ENCODE measurements at places on chromosomes 5 and 9. TPM values are rescaled to one million over a fixed set of nuclear protein-coding genes. Genes with fewer than 3 reads are reported as not detected.

Gene TXNDC8
- total RNA-seq: not detected

Gene IL7R
- 69.7 TPM for total RNA-seq

Gene OTP
- total RNA-seq: not detected

- DNase-seq: no peak
- no peaks in the 10 kb centered on the region for H3K4me1 ChIP-seq
- no peaks in the 10 kb centered on the region for H3K36me3 ChIP-seq
- no peak overlapping the region for H3K4me3 ChIP-seq
- H3K27me3 ChIP-seq: no peaks in the 10 kb centered on the region
These were observed 93.0 kb upstream of the NIPAL4 start for GRCh38 chr5:157366741-157367674.

- no peaks in the 10 kb centered on the region for H3K36me3 ChIP-seq
- no peak overlapping the region for H3K4me3 ChIP-seq
- no peaks in the 10 kb centered on the region for H3K27me3 ChIP-seq
These were observed 186.3 kb downstream of the ZNF462 start for GRCh38 chr9:107049046-107049802.

- H3K27me3 ChIP-seq: no peaks in the 10 kb centered on the region
- H3K27ac ChIP-seq: no peak overlapping the region
- no peaks in the 10 kb centered on the region for H3K4me1 ChIP-seq
- DNase-seq: no peak
- no peak overlapping the region for H3K4me3 ChIP-seq
- H3K36me3 ChIP-seq: no peaks in the 10 kb centered on the region
These were observed 78.4 kb downstream of the PLPP1 start for GRCh38 chr5:55456216-55456895.

DNA sequence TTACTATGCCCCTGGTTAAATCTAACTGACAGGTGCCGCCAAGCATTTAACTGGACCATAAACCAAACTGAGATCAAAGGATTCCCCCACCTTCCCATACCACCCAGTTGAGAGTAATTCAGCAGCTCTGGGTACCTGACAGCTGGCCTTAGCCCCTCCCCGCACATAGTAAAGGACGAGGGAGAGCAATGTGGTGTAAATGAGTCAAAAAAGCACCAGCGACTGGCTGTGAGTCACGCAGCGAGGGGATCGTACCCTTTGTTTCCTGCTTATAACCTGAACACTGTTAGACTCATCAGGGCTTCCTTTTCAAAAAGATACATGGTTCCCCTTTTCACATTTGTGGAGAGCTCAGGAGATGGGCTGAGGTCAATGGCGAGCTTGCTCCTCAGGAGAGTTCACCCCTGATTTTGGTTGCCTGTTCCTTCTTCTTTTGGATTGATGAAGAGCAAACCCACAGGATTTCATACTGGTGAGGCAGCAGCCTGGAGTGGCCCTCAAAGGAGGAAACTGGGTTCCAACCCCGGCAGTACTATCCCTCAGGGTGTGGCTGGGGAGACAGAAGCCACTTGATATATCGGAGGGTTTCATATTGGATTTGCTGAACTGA lies 71.5 kb downstream of the ANKRD33B start:
- H3K36me3 ChIP-seq: no peaks in the 10 kb centered on the region
- no peak overlapping the region for H3K27ac ChIP-seq
- peaks cover 20% of the 10 kb centered on the region for H3K4me1 ChIP-seq
- no peak for DNase-seq

DNA sequence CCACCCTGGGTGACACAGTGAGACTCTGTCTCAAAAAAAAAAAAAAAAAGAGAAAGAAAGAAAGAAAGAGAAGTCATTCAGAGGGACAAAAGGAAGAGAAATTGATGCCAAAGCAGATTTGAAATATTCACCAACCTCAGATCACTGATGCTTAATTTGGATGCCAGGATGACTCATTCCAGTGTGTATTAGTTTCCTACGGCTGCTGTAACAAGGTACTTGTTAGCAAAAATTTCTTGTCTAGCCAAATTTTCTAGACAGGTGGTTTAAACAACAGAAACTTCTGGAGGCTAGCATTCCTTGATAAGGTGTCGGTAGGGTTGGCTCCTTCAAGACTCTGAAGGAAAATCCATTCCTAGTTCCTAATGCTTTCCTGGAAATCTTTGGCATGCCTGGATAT lies 42.1 kb downstream of the POU4F3 start:
- H3K36me3 ChIP-seq: no peaks in the 10 kb centered on the region
- H3K27ac ChIP-seq: no peak overlapping the region
- no peak for DNase-seq
- H3K27me3 ChIP-seq: no peaks in the 10 kb centered on the region
- H3K4me1 ChIP-seq: no peaks in the 10 kb centered on the region

GRCh38 chr5:77563475-77563874 lies 71.4 kb upstream of the WDR41 start:
- no peak overlapping the region for H3K4me3 ChIP-seq
- no peaks in the 10 kb centered on the region for H3K36me3 ChIP-seq
- DNase-seq: no peak
- H3K27ac ChIP-seq: no peak overlapping the region
- no peaks in the 10 kb centered on the region for H3K27me3 ChIP-seq
- no peaks in the 10 kb centered on the region for H3K4me1 ChIP-seq

GRCh38 chr5:34703767-34704713 lies 47.9 kb downstream of the RAI14 start:
- no peak overlapping the region for H3K4me3 ChIP-seq
- no peaks in the 10 kb centered on the region for H3K36me3 ChIP-seq
- peaks cover 55% of the 10 kb centered on the region for H3K4me1 ChIP-seq
- H3K27ac ChIP-seq: peak overlapping the region; percentile 36

DNA sequence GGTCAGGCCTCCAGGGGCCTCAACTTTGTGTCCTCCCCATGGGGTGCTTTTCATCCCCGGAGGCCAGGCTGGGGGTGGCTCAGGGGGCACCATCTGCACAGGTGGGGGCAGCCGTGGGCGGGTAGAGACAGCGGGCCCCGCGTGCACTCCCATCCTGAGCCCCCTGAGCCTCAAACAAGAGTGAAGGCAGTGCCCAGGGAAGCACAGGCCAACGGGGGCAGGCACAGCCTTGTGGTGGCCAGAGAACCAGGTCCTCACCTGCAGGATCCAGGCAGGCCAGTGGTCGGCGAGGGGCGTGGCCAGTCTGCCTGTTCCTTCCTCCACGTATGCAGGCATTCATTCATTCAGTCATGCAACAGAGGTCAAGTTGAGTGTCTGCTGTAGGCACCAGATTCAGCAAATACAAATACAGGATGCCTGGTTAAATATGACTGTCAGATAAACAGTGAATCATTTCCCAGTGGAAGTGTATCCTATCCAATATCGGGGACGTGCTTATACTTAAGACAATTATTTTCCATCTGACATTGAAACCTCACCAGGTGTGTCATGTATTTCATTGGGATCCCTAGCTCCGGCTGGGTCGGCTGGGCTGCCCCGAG lies 22.3 kb downstream of the KCNT1 start:
- H3K4me3 ChIP-seq: no peak overlapping the region
- no peak overlapping the region for H3K27ac ChIP-seq
- no peak for DNase-seq
- H3K36me3 ChIP-seq: no peaks in the 10 kb centered on the region
- no peaks in the 10 kb centered on the region for H3K27me3 ChIP-seq
